ENCODE measurements at places on chromosomes 2 and 18.

- DNase-seq, result no peak
Observed at GRCh38 chr18:70279470-70279869, 9.4 kb upstream of the SOCS6 start.

GRCh38 chr2:200743042-200743676 is 68.6 kb upstream of the BZW1 start:
- no peak for DNase-seq

DNA sequence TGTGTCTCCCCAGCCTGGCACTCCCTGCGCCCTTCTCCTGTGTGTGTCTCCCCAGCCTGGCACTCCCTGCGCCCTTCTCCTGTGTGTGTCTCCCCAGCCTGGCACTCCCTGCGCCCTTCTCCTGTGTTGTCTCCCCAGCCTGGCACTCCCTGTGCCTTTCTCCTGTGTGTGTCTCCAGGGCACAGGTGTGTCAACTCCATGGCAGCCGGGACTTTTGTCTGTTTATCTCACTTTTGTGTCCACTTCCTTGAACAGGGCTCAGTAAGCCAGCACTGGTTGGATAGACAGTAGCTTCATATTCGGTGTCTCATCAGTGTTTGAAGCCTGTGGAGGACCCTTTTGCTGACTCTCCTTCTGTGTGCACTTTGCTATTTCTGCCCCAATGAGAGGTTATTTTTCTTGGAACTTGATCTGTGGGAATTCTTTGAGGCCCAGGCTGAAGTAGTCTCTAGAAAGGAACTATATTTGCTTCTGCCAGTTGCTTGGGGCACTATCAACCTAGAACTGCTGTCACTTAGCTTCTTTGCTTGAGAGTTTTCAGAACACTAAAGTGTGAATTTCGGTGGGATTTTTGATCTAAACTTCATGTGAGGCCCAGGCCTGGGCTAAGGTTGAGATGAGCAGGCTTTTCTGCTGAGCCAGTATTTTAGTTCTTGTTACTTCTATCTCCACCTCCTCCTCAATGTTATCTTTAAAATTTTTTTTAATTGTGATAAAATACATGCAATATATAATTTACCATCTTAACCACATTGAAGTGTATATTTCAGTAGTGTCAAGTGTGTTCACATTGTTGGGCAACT is 8.3 kb upstream of the ASB1 start:
- DNase-seq, result no peak

GRCh38 chr2:200845669-200846325 is 18.7 kb downstream of the CLK1 start:
- DNase-seq, result no peak

- peak; percentile 41 for DNase-seq
Observed at GRCh38 chr2:146523196-146523595, 1321.6 kb upstream of the ACVR2A start.

DNA sequence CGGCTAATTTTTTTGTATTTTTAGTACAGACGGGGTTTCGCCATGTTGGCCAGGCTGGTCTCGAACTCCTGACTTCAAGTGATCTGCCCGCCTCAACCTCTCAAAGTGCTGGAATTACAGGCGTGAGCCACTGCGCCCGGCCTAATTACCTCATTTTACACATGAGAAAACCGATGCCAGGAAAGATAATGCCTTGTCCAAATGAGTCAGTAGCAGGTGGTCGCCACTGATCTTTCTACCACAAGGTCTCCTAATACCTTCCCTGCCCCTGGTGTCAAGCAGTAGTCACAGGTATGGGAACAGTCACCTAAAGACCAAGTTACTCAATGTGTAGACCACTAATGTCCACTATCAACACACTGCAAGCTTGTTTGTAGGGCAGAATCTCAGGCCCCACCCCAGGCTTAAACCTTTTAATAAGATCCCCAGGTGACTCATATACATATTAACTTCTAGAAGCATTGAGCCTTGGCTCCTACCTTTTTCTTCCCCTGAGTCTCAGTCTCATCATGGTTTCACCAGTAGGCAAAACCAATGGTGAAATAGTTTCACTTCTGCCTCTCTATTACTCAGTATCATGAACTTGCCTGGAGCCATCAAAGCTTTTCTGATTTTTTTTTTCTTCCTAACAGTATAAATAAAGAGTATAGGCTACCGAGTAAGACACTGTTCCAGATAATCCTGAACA is 6.9 kb upstream of the EPB41L5 start:
- DNase-seq, result no peak

GRCh38 chr2:218290316-218291261 is 1.7 kb downstream of the TMBIM1 start:
- DNase-seq, result no peak

DNA sequence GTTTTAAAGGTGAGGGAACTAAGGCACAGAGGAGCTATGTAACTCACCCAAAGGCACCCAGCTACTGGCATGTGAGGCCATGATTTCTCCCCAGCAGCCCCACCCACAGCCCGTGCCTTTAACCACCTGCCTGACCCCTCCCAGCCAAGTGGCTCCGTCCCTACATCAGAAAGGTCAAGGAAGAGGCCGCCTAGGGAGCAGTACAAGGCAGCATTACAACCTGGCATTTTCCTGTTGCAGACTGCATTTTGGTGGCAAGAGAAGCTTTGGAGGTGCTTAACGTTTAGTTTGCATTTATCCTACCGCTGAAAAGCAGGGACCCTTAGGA is 17.5 kb downstream of the STEAP3 start:
- no peak for DNase-seq

- no peak for DNase-seq
Observed at GRCh38 chr2:7685342-7686015, 768.3 kb downstream of the RNF144A start.

GRCh38 chr18:46332286-46332801 is 228.2 kb downstream of the HAUS1 start:
- no peak for DNase-seq

DNA sequence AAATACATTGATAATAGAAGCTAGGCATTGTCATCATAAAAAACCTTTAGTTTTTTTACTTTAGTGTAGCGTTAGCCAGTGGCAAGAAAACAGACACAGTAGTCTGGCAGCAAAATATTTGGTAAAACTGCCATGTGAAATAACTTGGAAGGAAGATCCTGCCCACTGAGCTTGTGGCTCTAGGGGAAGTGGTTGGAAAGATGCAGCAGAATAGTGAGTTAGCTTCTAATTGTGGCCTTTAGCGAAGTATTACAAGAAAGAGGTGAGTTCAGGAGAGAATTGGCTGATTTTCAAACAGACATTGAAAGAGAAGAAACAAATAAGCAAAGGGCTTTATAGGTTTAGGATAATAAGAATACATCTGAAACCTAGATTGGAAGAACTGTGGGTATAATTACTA is 1887.8 kb upstream of the CELF4 start:
- DNase-seq, result peak; percentile 14

GRCh38 chr2:239756031-239756789 is 268.9 kb downstream of the NDUFA10 start:
- no peak for DNase-seq

- DNase-seq, result no peak
Observed at GRCh38 chr18:63752636-63753035, 22.6 kb upstream of the SERPINB7 start.

- DNase-seq, result no peak
Observed at GRCh38 chr2:137952586-137953129, 11.6 kb upstream of the HNMT start.

DNA sequence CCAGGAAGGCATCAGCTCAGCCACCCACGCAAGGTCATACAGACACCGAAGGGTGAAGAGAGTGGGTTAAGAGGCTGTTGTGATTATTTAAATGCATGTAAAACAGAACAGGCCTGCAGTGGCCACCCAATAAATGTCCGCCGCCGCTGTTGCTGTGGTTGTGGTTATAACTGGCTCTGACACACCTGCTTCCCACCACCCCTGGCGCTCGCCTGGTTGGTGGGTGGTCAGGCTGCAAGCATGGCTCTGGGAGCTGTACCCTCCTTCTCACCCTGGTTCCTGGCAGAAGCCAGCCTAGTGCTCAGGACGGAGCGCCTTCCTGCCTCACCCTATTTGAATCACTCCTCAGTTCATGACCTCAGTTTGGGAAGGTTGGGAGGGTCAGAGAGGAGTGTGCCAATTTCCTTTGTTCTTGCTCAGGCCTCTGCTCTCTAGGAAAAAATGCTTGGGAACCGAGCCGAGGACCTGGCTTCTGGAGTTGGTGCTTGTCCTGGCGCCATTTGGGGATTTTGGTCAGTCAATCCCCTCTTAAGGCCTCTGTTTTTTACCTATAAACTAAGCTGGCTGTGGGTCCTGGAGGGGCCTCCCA is 5.3 kb upstream of the CRYBA2 start:
- no peak for DNase-seq

- DNase-seq, result no peak
Observed at GRCh38 chr2:46879511-46879910, 36.1 kb downstream of the MCFD2 start.

DNA sequence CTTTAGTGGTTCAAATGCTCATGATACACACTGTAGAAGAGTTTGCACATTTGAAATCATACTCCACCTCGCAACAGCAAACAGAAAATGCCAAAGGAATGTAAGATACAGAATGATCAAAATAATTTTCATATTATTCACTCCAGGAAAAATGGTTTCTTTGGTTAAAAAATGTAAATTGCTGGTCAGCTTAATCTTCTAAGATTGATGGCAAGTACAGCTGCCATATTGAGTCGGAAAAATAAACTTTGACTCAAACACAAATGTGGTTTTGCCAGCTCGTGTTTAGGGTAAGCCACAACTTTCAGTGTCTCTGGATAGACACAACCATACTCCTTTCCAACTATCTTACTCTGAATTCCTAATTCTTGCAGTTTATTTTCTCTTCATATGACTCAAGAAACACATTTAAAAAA is 154.9 kb upstream of the SMIM21 start:
- DNase-seq, result no peak

DNA sequence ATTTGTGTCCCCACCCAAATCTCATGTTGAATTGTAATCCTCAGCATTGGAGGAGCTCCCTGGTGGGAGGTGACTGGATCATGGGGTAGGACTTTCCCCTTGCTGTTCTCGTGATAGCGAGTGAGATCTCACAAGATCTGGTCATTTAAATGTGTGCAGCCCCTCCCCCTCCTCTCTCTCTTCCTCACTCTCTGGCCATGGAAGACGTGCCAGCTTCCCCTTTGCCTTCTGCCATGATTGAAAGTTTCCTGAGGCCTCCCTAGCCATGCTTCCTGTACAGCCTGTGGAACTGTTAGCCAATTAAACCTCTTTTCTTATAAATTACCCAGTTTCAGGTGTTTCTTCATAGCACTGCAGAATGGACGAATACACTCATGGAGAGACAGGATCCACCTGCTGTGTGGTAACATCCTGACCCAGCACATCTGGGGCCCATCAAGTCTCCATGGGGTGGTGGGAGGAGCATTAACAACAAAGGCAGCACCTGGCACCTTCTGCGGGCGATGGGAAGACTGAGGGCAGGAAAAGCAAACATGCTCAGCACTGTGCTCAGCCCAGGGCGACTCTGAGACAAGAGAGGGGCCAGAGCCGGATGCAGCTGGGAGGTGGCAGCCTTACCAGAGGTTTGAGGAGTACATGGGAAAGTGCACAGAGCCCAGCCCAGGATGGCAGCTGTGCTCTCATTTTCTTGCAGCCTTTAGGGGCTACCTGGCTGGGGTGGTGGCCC is 16.2 kb upstream of the ALPP start:
- no peak for DNase-seq

DNA sequence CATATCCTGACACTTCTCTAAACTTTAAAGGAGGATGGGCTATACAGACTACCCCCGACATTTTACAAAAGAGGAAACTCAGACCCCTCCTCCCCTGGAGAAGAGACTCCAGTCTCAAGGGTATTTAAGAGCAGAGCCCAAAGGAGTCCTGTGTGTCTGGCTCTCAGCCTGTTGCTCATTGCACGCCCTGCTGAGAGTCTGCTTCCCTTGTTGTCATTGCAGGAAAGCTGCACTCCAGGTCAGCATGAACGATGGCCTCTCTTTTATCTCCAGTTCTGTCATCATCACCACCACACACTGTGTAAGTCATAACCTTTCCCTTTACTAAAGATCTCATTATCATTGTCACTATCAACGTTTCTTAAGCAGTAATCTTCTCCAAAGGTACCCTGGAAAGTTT is 111.4 kb downstream of the ANTXR1 start:
- no peak for DNase-seq
